ENCODE measurements at places on chromosomes 3 and 15. TPM values are rescaled to one million over a fixed set of nuclear protein-coding genes. Genes with fewer than 3 reads are reported as not detected.

Gene ZFYVE19
- 27.2 TPM for total RNA-seq

Gene LDHAL6B
- not detected for total RNA-seq

Gene TRH
- total RNA-seq: not detected

Gene GOLGA8S
- 0.07 TPM for total RNA-seq

Gene GOLGA8M
- 1.0 TPM for total RNA-seq

Gene ARRDC4
- total RNA-seq: 0.36 TPM

Gene AQR
- 33.6 TPM for total RNA-seq

Gene LCTL
- total RNA-seq: not detected

Gene ZNF502
- total RNA-seq: 1.1 TPM

Gene GRIP2
- total RNA-seq: not detected

Gene FOXL2
- total RNA-seq: not detected

Gene TGM5
- total RNA-seq: not detected

Gene CFAP100
- not detected for total RNA-seq

Gene IL5RA
- not detected for total RNA-seq

Gene A4GNT
- not detected for total RNA-seq

Gene CSTA
- total RNA-seq: not detected

Gene REC114
- not detected for total RNA-seq

Gene RLBP1
- total RNA-seq: not detected

Gene RAP2B
- total RNA-seq: 27.3 TPM

Gene ITIH1
- not detected for total RNA-seq

Gene RASGRP1
- 160 TPM for total RNA-seq

Gene LRTM1
- not detected for total RNA-seq

Gene CLDN11
- 0.10 TPM for total RNA-seq

Gene TM6SF1
- total RNA-seq: 15.2 TPM

Gene SERPINI2
- not detected for total RNA-seq

Gene CORO2B
- not detected for total RNA-seq

Gene HCN4
- 0.05 TPM for total RNA-seq

Gene CYP8B1
- not detected for total RNA-seq

Gene JMJD7
- 29.9 TPM for total RNA-seq

Gene GMNC
- total RNA-seq: not detected

Gene NR2E3
- total RNA-seq: not detected

Gene NRROS
- total RNA-seq: 25.9 TPM

Gene PTH1R
- total RNA-seq: not detected

Gene DUOXA2
- total RNA-seq: not detected

Gene SCAANT1
- total RNA-seq: not detected

Gene TUSC7
- total RNA-seq: not detected

Gene AADAC
- not detected for total RNA-seq

Gene KIAA1143
- total RNA-seq: 55.7 TPM

Gene IGSF10
- not detected for total RNA-seq

Gene UACA
- total RNA-seq: 1.0 TPM

Gene ADIPOQ
- not detected for total RNA-seq

Gene NRG4
- total RNA-seq: not detected

Gene HHLA2
- 15.7 TPM for total RNA-seq

Gene P2RY13
- not detected for total RNA-seq

Gene ALS2CL
- 28.9 TPM for total RNA-seq

Gene FBXO40
- not detected for total RNA-seq

Gene SLC30A4
- total RNA-seq: 3.6 TPM

Gene FAM81A
- 0.23 TPM for total RNA-seq

Gene POLQ
- 18.7 TPM for total RNA-seq

Gene SLC38A3
- total RNA-seq: not detected

Gene MNS1
- not detected for total RNA-seq

Gene NEDD4
- 8.1 TPM for total RNA-seq

Gene ATG7
- total RNA-seq: 27.4 TPM

Gene PLA2G4B
- total RNA-seq: 14.4 TPM

Gene IL17RC
- 0.29 TPM for total RNA-seq

Gene TP63
- 0.13 TPM for total RNA-seq
